ENCODE measurements at places on chromosomes 6 and 20.

DNA sequence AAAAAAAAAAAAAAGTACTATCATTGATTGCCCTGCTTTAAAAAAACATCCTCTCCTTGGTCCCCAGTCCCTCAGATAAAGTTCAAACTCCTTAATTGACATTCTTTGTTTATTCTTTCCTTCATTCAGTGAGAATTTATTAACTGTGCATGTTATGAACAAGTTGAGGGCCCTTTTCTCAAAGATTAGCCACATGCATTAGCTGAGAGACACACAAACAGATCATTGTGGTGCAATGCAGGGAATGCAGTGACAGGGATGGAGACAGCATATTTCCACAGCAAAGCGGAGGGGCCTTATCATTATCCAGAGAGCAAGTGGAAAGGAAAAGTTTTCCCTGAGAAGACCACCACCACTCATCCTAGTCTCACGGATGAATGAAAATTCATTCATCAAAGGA lies 21.9 kb upstream of the IPCEF1 start:
- no peak for DNase-seq

GRCh38 chr6:48979085-48979484 lies 484.0 kb downstream of the MMUT start:
- DNase-seq: no peak

DNA sequence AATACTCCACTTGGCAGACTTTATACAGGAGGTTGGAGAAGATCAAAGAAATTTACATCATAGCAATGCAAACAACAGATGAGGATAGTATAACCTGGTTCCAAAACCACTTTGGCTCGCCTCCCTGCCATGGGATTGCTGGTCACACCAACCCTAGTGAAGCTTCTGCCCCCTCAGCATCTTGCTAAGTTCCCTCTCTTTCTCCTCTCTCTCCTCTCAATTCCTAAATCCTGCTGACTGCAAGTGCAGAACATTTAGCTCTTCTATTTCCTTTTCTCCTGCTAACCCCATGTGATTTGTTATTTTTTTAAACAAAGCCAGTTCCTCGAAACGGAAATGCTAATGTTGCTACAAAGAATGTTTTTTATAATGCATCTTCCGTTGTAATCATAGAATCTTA lies 50.3 kb upstream of the LY86 start:
- DNase-seq: no peak

GRCh38 chr6:90284236-90285041 lies 12.2 kb downstream of the BACH2 start:
- no peak for DNase-seq

GRCh38 chr6:167858086-167858591 lies 31.4 kb downstream of the AFDN start:
- DNase-seq: no peak

- no peak for DNase-seq
Measured at GRCh38 chr6:137519629-137520176, 25.5 kb upstream of the OLIG3 start.

- no peak for DNase-seq
Measured at GRCh38 chr20:45306431-45306982, at the start of gene RBPJL. Gene RBPJL (plus strand): TSS chr20:45306840. CDS start chr20:45306923, 83 bp downstream.

DNA sequence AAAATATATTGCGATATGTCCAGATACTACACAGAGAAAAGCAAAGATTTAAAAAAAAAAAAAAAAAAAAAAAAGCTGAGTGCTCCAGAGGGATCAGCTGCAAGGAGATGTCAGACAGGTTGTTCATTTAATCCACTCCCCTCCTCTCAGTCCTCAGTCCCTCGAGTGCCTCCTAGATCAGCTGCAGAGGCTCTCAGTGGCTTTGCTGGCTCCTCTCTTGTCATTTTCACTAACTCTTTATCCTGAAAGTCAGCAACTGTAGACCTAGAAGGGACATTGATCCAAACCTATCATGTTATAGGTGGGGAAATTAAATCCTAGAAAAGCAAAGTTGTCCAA lies 61.6 kb downstream of the KIAA0319 start:
- DNase-seq: peak; percentile 59

- no peak for DNase-seq
Measured at GRCh38 chr6:84346372-84346771, 118.9 kb upstream of the CEP162 start.

GRCh38 chr6:31582230-31582643 lies at the start of gene LTB:
Gene LTB (minus strand): TSS chr6:31582424. CDS start chr6:31582417, 7 bp downstream.
- DNase-seq: no peak

DNA sequence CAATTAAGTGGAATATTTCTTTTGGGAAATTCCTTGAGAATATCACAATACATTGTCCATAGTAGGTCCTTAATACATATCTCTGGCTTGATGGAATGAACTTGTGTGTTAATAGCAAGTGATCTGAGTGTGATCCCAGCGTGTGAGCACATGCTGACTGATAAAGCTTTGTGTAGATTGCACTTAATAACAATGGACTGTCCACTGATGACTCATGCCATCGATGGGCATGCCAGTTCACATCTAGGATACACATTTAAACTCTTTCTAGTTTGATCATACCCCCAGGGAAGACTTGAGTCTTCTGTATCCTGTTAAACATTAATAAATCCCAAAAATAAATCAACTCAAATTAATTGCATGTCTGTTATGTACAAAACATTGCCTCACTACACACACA lies 454.3 kb upstream of the SPTLC3 start:
- no peak for DNase-seq

DNA sequence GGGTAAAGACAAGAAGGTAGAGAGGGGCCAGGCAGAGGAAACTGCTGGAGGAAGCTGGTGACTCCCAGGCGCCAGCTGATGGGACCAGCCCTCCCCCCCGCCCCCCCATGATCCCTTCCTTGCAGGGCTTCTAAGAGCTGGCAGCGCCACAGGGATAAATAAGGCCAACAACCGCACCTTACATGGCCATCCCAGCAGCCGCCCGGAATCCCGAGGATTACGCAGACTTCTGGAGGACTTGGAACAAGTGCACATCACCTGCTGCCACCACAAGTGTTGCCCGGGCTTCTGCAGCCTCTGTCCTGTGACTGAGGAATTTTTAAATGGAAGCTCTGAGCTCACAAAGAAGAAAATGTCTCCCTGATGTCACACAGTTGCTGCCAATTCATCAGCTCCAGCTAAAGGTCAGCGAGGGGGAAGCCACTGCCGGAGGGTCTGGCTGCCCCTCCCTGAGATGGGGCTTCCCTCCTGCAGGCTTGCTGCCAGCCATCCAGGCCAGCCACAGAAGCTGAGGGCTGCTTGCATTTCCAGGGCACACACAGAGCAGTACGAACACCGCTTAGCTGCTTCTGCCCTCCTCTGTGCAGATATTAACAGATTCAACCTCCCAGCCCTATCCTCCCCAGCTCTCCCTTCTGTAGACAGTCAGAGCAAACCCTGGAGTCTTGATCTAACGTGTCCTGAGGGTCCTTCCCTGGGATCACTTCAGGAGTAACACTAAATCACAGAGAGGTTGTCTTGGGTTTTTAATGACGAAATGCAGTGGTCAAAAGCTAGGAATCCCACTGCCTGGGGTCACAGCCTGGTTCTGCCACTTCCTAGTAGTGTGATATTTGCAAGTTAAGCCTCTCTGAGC lies 38.6 kb upstream of the PIM1 start:
- no peak for DNase-seq

GRCh38 chr6:113146878-113147277 lies 710.3 kb upstream of the MARCKS start:
- DNase-seq: no peak

DNA sequence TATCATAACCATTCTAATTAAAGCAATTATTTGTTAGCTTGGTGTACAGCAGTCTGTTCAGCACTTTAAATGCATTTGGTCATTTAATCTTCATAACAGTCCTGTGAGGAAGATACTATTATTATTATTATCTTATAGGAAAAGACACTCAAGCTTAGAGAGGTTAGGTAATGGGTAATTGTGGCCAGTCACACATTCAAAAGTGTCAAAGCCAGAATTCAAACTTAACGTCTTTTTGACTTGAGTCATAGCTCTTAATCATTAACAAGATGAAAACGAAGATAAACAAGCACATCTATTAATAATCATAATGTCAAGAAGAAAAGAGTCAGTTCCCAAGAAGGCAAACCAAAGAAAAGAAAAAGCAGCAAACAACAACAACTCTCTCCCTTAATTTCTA lies 251.0 kb downstream of the SYNE1 start:
- DNase-seq: no peak

- DNase-seq: no peak
Measured at GRCh38 chr20:20821484-20822260, 109.2 kb upstream of the RALGAPA2 start.

- no peak for DNase-seq
Measured at GRCh38 chr6:126020305-126021050, 34.1 kb downstream of the TRMT11 start.

GRCh38 chr6:6376845-6377244 lies 56.4 kb upstream of the F13A1 start:
- DNase-seq: no peak

GRCh38 chr6:46058951-46059350 lies 43.3 kb upstream of the CLIC5 start:
- DNase-seq: no peak

GRCh38 chr6:3296078-3296477 lies 37.3 kb downstream of the PSMG4 start:
- no peak for DNase-seq

DNA sequence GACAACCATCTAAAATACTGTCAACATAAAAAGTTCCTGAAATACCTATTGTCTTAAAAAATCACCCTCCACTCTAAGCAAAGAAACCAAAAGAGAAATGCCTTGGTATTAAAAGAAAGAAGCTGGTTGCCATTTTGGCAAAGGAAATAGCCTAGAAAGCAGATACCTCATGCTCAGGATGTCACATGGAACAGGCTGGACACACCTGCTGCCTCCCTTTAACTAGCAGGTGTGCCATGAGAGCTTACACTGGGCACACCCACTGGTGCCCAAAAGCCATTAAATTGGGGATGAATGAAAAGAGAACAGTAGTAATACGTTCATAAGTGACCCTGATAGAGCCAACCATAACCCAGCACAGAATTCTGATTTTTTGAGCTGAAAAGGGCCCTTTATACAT lies 1.5 kb downstream of the SLC23A2 start:
- DNase-seq: peak; percentile 75

DNA sequence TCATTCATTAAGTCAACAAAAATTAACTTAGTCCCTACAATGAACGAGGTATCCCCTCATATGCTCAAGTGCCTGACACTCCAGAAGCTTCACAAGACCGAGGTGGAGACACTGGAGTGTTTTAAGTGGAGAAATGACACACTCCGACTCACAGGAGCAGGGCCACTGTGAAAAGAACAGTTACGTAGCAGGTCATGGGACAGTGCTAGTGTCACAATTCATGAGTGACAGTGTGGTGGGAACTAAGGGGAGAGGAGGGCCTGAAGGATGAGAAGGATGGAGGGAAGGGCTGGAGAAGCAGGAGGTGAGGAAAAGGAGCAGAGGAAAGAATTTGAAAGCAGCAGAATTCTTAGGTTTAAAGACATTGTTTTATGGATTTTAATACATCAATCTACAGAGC lies 1.3 kb upstream of the HLA-A start:
- no peak for DNase-seq

GRCh38 chr20:32581839-32582658 lies 3.1 kb downstream of the NOL4L start:
- DNase-seq: peak; percentile 80

DNA sequence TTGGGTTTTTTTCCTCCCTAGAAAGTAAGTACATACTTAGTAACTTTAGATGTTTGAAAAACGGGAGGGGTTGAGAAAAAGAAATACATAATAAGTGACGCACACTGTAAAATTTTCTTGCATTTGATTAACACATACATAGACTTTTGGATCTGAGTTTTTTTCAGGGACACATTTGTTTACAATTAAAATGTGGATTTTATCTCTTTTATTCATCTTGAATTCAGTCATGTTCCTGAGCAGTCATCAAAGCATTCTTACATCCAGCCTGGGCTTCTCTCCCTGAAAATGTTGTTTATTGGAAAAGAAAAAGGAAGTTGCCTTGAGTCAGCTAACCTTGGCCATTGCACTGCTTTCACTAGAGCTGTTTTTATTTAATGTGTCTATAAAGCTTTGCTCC lies 8.7 kb upstream of the RPP40 start:
- no peak for DNase-seq

GRCh38 chr6:96532399-96532798 lies 10.8 kb downstream of the UFL1 start:
- DNase-seq: no peak

DNA sequence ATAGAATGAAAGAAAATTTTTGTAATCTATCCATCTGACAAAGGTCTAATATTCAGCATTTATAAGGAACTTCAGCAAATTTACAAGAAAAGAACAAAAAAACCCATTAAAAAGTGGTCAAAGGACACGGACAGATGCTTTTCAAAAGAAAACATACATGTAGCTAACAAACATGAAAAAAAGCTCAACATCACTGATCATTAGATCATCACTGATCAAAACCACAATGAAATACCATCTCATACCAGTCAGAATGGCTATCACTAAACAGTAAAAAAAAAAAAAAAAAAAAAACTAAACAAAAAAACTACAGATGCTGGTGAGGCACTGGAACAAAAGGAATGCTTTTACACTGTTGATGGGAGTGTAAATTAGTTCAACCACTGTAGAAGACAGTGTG lies 837.1 kb downstream of the EPHA7 start:
- DNase-seq: no peak

DNA sequence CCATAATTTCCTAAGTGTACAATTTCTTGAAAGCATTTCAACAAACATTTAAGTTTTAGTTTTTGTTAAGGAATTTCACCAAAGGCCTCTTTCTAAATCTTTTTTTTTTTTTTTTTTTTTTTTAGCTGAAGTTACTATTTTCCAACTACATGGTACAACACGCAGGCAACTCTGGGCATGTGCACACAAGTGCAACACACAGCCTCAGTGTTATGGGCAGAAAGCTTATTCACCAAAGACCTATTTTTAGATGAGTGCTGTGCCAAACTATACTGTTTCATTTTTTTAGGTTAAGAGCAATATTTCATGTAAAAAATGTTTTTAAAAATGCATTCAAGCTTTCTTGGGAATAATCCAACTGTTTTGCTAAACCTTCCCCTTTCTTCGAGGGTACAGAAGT lies 42.0 kb upstream of the MAP3K4 start:
- DNase-seq: no peak

DNA sequence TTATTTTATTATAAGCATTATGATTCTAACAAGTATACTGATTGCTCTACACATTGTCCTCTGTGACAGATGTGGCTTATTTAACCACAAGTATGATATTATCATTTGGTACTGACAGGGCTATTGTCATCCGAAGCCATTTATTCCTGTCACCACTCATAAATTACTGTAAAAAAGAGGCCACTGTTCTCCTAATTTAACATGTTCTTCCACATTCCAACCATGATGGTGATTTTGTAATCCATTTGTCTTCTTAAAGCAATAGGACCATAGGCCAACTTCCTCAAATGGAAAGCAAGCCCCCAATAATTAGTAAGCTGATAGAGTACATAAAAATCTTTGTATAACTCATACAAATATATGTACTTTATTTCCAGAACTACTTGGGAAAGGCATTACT lies 50.6 kb downstream of the FUT9 start:
- DNase-seq: peak; percentile 6

GRCh38 chr6:111429571-111429970 lies 53.4 kb downstream of the REV3L start:
- no peak for DNase-seq

GRCh38 chr20:40720826-40721225 lies 31.8 kb upstream of the MAFB start:
- no peak for DNase-seq
